ENCODE measurements at places on chromosomes 4 and X.

GRCh38 chr4:89298788-89299152 lies 8.8 kb downstream of the GPRIN3 start:
- peak; percentile 23 for DNase-seq

DNA sequence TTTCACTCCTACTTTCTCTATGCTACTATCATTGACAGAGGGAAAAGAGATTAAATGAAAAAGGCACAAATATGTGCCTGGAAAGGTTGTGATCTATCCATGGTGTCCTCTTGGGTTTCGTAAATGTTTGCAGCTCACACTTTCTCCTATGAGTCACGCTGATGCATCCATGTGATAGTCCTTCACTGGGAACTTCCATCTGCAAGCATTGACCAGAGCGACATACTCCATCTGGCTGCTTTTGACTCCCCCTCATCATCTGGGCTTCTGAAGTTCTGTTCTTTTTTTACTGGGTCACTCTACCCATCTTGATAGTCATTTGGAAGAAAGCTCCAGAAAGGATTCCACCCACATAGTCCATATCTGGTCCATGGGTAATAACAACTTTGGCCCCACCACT lies 84.7 kb upstream of the NDST3 start:
- DNase-seq: no peak

DNA sequence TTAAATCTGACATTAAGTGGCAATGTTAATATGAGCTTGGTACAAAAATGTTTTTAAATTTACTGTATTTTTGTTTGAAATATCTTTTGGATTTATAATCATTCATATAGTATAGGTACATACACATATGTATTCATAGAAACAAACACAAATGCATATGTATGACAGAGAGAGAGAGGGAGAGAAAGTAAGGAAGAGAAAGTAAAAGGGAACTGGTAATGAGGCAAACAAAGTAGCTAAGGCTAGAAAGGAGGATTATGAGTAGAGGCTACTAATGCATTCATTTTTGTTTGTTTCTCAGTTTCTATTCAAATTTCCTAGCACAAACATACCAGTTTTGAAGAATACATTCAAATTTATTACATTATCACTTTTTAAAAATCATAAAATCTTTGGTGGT lies 132.4 kb downstream of the GLRA3 start:
- no peak for DNase-seq

DNA sequence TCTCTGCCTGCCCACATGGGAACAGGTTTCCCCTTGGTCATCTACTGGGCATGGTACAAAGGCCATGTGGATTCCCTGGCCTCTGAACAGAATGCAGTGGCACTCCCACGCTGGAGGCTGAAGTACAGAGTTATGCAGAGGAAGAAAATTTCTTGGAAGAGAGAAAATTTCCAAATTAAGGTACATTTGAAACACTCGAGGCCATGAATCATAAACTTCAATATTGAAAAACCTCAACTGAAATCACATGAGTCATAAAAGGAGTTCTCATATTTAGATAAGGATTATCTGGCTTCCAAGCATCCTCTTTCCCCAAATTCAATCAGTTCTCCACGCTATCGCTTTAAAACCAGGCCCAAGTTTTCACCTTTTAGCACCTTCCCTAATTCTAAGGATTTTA lies 28.1 kb upstream of the TXK start:
- no peak for DNase-seq

DNA sequence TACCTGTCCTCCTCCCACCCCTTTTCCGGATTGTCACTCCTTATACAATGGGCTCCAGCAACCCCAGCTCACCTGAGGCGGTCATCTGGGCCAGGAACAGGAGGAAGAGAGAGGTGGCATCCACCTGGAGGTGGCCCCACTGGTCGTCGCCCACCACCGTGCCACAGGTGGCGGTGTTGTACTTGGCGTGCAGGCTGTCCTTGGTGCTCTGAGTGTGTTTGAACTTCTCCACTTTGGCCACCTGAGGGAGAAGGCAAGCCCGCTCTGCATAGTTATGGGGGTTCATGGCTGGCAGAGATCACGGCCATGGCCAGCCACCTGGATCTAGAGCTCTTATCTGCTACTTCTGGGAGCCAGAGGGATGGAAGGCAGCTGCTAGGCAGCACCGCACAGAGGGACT lies 32.9 kb downstream of the PHKA2 start:
- DNase-seq: no peak

DNA sequence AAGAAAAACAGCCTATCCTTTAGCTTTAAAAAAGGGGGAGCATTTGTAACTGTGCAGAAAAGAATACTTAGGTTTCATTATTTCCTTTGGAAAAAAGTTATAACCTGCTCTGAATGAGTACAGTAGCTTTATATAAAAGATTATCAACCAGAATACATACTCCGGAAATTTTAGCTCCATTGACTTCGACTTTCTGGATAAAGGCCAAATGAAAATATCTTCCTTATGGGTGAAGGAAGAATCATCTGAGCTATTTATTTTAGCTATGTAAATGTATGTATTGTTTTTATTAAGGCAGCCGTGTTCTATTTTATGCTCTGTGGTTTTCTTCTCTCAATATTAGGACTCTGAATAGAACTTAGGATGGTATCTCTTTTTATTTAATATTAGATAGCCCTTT lies 69.0 kb upstream of the ETNPPL start:
- no peak for DNase-seq

GRCh38 chrX:24241822-24242648 lies 71.8 kb downstream of the SUPT20HL2 start:
- no peak for DNase-seq

- DNase-seq: no peak
Measured at GRCh38 chrX:48513670-48514069, 4.9 kb downstream of the PORCN start.

DNA sequence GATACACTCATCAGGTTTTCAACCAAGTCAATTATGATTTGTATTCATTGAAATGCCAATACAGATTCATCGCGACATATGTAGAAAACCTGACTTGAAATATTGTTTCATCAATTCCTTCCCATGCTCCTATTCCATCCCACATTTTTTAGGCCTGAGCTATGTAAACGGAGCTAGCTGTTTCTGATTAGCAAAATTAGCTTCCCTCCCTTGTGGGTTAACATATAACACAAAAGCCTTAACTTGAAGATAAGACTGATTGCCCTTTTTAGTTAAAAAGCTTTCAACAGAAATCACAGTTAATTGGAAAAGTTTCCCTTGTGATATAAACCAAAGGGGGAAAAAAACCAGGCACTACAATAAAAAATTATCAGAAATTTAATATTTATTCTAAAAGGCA lies 32.8 kb upstream of the DCLK2 start:
- no peak for DNase-seq

DNA sequence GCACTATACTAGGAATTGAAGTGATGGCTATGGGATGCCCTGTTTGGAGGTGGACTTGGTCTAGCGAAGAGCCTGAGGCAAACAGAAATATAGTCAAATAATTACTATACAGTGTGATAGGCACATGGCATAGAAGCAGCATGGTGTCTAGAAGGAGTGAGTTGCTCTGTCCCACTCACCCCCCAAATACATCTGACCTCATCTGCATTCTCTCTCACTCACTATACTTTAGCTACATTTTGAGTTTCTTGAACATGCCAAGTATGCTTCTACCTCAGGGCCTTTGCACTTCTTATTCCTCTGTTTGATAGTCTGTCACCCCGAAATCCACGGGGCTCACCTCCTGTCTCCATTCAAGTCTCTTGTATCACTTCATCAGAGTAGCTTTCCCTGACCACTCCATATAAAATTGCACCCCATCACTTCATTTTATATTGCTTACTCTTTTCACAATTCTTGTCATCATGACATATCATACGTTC lies 2.6 kb upstream of the FIP1L1 start:
- DNase-seq: no peak

- DNase-seq: no peak
Measured at GRCh38 chr4:4521731-4522130, 20.1 kb downstream of the STX18 start.

GRCh38 chr4:8272472-8273428 lies 3.2 kb downstream of the HTRA3 start:
- no peak for DNase-seq

GRCh38 chr4:39947417-39947816 lies 30.3 kb downstream of the PDS5A start:
- no peak for DNase-seq

- DNase-seq: no peak
Measured at GRCh38 chr4:166682200-166682599, 552.1 kb downstream of the SPOCK3 start.

GRCh38 chr4:121330180-121330665 lies 50.6 kb downstream of the QRFPR start:
- no peak for DNase-seq
